Activated naive CD4-positive, alpha-beta T cell treated with anti-CD3 and anti-CD28 coated beads, Interleukin-2, amount 10 ng/mL, durations not matched to agents 7 days and 5 days (primary cell): ENCODE measurements at places on chromosomes 13 and 19.
A peak's percentile ranks its signal among the peaks of the same experiment; 100 is the strongest.

DNA sequence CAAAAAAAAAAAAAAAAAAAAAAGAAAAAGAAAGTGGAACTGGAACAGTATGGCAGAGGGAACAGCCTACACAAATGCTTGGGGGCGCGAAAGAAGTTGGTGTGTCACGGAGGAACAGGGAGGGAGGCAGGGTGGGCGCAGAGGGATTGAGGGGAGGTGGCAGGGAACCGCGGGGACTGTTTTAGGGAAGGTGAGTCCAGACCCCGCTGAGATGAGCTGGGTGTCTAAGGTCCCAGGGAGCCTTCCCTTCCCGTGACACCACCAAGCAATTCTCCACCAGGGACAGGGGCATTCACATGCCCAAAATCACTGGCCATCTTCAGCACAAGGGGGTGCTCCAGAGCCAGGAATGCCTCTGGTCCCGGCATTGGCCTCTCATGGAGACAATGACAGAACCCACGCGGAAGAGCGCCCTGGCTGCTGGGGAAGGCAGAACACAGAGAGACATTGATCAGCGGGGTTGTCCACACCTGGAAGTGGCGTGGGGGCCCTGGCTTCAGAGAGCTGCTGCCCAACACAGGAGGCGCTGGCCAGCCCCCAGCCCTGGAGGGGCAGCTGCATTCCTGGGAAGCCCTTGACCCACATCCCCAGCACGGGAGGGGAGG, 6.9 kb downstream of the PEAK3 start:
- DNase-seq: peak; percentile 80

DNA sequence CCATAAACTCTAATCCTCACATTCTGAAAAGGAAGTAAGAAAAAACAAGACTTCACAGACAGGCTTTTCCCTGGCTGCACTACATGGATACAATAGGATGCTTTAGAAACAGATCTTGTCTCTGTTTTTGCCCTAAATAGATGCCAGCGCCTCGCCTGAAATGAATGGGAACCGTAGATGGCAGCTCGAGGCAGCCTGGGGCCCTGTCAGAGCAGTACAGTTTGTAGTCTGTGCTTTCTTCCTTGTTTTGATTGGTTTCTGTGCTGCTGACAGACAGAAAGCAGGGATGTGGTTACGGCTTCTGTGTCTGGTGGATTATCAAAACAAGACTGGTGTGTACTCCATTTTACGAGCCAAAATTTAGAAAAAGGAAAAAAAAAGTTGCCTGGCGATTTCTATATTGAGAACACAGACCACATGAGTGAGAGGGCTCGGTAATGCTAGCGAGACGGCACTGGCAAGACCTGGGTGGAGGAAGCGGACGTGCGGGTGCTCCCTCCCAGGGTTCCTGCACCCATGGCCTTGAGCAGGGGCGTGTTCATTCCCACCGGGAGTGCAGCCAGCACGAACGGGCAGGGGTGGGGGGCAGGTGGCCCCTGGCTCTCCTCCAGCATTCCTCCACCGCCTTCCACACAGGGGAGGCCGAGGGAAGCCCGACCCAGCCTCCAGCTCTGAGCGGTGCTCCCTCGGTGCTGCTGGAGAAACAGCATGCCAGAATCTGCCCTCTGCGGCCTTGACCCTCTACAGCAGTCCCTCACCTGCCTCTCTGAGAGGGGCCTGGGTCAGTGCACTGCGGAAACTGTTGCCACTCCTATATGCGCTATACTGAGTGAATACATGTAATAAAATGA, 37.6 kb upstream of the C1QTNF9 start:
- peak; percentile 78 for DNase-seq

DNA sequence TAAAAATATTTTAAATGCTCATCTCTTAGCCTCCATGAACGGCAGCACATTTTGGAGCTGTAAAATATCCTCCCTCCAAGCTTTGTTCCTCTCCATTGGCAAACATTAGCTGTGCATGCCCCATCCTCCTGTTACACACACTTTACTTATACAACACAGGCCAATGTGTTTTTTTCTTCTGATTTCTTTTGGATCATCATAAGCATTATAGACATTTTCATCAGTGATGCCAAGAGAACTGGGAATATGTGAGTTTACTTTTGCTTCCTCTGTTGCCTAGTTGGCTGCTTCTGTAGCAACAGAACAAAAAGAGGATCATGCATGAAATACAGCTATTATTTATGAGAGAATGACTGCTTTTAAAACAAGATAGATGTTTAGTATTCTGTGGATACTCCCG, 142.6 kb downstream of the PCDH9 start:
- no peak for DNase-seq

- no peak for DNase-seq
Observed at GRCh38 chr13:85303630-85304029, 495.6 kb downstream of the SLITRK6 start.

GRCh38 chr19:3636962-3637361, 10.4 kb upstream of the CACTIN start:
- no peak for DNase-seq

GRCh38 chr13:44142941-44143665, 230.5 kb upstream of the SERP2 start:
- DNase-seq: no peak

DNA sequence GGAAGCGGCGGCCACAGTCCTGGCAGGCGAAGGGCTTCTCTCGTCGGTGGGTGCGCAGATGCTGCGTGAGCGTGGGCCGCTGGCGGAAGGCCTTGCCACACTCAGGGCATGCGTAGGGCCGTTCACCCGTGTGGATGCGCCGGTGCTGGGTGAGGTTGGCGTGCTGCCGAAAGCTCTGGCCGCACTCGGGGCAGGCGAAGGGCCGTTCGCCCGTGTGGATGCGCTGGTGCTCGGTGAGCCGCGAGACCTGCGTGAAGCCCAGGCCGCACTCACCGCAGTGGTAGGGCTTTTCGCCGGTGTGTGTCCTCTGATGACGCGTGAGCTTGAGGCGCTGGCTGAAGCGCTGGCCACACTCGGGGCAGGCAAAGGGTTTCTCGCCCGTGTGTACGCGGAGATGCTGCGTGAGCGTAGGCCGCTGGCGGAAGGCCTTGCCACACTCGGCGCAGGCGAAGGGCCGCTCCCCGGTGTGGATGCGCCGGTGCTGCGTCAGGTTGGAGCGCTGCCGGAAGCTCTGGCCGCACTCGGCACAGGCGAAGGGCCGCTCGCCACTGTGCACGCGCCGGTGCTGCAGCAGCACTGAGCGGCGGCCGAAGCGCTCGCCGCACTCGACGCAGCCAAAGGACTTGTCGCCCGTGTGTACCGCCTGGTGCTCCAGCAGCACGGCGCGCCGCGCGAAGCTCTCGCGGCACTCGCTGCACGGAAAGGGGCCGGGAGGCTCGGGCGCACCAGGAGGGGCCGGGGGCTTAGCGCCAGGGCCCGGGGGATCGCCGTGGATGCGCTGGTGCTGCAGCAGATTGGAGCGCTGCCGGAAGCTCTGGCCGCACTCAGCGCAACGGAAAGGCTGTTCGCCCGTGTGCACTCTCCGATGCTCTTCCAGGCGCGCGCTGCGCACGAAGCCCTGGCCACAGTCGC, 4.0 kb upstream of the UBE2M start:
- DNase-seq: peak; percentile 64

DNA sequence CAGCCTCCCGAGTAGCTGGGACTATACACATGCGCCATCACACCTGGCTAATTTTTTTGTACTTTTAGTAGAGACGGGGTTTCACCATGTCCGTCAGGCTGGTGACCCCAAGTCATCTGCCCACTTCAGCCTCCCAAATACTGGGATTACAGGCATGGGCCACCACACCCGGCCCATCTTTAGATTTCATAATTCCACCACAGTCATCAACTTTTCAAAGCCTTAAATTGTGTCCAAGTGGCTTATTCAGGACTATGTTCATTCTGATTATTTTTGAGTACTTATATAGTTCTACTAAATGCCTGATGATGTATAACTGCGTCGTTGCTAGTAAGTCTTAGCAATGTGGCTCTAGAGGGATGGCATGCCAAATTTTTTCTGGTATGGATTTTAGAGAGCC, 36.9 kb downstream of the FLT1 start:
- DNase-seq: no peak
